ENCODE measurements at places on chromosomes 6 and 20.
A peak's percentile ranks its signal among the peaks of the same experiment; 100 is the strongest.

DNA sequence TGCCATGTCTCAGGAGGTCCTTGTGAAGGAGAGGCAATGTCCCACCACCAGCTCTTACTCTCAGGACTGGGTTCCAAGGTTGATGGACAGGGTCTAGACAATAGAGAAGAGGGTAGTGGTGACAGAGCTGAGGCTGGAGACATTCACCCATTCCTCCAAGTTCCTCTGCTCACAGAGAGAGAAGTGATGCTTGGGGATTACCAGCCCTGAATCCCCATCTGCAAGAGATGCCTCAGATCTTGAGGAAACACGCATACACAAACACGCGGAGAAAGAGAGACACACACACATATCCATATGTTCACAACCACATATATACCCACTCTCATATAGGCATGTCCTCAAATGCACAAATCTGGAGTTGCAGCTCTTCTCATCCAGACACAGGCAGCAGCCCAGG, 15.2 kb upstream of the CD83 start:
- DNase-seq = no peak

DNA sequence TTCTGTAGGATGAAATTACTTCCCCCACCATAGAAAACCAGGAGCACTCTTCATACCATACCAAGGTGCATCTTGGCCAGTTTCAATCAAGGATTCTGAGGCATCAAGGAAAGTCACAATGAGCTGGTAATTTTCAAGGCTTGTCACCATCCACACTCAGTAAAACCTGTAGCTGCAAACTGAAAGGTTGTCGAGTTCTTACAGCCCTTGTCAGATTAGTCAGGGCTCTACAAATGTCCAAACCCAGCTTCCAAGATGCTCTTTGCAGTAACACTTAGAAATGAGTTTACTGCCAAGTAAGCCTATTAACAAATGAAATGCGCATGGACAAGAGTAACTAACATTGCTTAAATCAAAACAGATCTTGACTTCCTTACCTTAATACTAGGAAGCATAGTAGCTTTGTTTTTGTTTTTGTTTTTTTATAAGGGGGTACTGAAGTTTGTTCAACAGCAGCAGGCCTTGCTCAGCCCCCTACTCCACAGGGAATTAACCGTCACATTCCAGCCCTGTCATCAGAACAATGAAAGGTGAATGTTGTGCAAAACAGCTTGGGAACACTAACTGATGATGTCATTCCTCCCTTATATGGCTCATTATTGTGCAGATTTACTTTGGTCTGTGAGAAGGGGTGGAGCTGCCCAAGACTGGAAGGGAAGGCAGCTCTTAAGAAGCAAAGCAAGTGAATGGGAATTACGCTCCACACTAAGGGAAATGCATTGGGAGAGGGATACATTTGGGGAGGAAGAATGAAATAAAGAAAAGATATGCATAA, 49.9 kb upstream of the TMEM30A start:
- peak; percentile 72 for DNase-seq

GRCh38 chr20:44959638-44960102, 527 bp downstream of the TOMM34 start:
- peak; percentile 86 for DNase-seq

DNA sequence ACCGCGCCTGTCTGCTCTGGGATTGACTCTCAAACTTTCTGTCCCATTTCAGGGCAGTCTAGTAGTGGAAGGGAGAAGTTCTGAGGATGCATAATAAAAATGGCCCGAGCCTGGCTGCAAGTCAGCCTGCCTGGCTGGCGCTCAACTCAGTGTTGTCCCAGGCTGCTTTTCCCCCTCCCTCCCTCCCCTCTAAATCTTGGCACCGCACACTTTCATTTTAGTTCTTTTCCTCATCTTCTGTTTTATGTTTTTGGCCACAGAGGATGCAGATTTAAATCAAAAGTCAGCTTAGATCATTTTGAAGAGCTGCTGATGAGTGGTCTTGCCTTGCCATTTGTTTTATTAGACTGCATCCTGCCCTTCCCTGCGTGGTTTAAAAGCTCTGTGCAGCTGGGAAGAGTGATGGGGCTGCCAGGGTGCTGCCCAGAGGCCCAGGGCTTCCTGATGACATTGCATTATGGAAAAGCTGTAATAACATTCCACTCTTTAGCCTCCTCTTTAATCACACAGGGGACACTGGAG, 6.5 kb upstream of the UQCC2 start:
- DNase-seq = no peak

GRCh38 chr6:43575105-43575771, 600 bp downstream of the XPO5 start:
- peak; percentile 9 for DNase-seq

GRCh38 chr6:109458774-109459531, 3.4 kb upstream of the MICAL1 start:
- no peak for DNase-seq

Measured in IMR-90 (cell line).